Type B pancreatic cell (in vitro differentiated cells): ENCODE measurements at places on chromosomes 3 and 15. TPM values are rescaled to one million over a fixed set of nuclear protein-coding genes. Genes with fewer than 3 reads are reported as not detected.
A peak's percentile ranks its signal among the peaks of the same experiment; 100 is the strongest.

GRCh38 chr3:119375510-119375909 is 81.3 kb downstream of the ARHGAP31 start:
- no peak overlapping the region for H3K27ac ChIP-seq
- H3K36me3 ChIP-seq, result peaks cover 3% of the 10 kb centered on the region
- DNase-seq, result no peak
- H3K27me3 ChIP-seq, result no peaks in the 10 kb centered on the region
- H3K4me3 ChIP-seq, result no peak overlapping the region
- H3K4me1 ChIP-seq, result no peaks in the 10 kb centered on the region

- DNase-seq, result no peak
- H3K27ac ChIP-seq, result no peak overlapping the region
- no peaks in the 10 kb centered on the region for H3K4me1 ChIP-seq
- peaks cover 5% of the 10 kb centered on the region for H3K27me3 ChIP-seq
- H3K4me3 ChIP-seq, result no peak overlapping the region
- H3K36me3 ChIP-seq, result no peaks in the 10 kb centered on the region
Measured at GRCh38 chr3:8413337-8413926, 88.2 kb upstream of the LMCD1 start.

SERINC4 gene
- 0.14 and 0.17 TPM in 2 replicates for total RNA-seq

APBA2 gene
- 8.5 and 33.3 TPM in 2 replicates for total RNA-seq

- H3K36me3 ChIP-seq, result no peaks in the 10 kb centered on the region
- no peak for DNase-seq
- no peak overlapping the region for H3K27ac ChIP-seq
Measured at GRCh38 chr3:59566481-59566975, 516.7 kb upstream of the CFAP20DC start.

GRCh38 chr15:41856262-41856661 is 17.6 kb downstream of the PLA2G4B start:
- H3K4me3 ChIP-seq, result no peak overlapping the region
- no peaks in the 10 kb centered on the region for H3K36me3 ChIP-seq
- H3K27ac ChIP-seq, result no peak overlapping the region
- no peaks in the 10 kb centered on the region for H3K27me3 ChIP-seq
- DNase-seq, result no peak

DNA sequence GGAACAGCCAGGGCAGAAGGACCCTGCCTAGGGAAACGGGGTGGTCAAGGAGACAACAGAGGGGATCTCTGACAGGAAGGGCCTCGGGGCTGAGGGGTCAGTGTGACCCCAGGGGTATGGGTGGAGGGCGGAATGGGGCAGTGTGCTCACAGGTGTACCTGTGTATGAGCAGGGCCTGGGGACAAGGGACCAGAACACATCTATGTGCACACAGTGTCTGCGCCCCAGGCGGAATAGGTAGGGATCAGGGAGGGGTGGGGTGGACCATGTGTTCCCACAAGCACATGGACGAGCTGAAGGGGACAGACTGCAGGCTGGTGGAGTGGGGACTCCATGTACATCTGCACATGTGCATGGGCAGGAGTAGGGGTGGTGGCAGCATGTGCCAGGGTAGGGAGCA is 5.0 kb upstream of the TLR9 start:
- H3K4me1 ChIP-seq, result no peaks in the 10 kb centered on the region
- H3K27ac ChIP-seq, result no peak overlapping the region
- no peaks in the 10 kb centered on the region for H3K36me3 ChIP-seq
- no peak for DNase-seq
- H3K4me3 ChIP-seq, result no peak overlapping the region

DNA sequence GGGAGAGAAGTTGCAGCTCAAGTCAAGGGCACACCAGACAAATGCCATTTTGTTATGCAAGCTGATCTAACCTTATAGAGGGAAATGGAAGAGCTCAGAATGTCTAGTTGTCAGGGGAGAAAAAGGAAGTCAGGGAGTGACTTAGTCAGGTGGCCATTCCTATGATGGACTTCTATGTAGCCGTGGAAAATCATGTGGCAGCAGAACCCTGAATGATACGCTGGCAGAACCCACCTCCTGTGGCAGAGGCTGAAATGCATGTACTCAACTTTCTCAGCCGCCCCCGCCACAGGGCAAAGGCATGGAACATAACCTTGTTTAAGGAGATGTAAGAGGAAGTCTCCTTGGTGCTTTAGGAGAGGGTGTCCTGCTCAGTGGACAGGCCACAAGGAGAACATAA is 37.7 kb upstream of the PARL start:
- H3K36me3 ChIP-seq, result peaks cover 18% of the 10 kb centered on the region
- H3K27me3 ChIP-seq, result no peaks in the 10 kb centered on the region
- H3K27ac ChIP-seq, result no peak overlapping the region

GRCh38 chr3:128487813-128488635 is 5.0 kb downstream of the GATA2 start:
- H3K4me3 ChIP-seq, result peak overlapping the region; percentile 93
- H3K27ac ChIP-seq, result peak overlapping the region; percentile 69
- peaks cover 5% of the 10 kb centered on the region for H3K4me1 ChIP-seq
- DNase-seq, result no peak
- peaks cover 75% of the 10 kb centered on the region for H3K27me3 ChIP-seq
